ENCODE measurements at places on chromosomes 6 and 20.
A peak's percentile ranks its signal among the peaks of the same experiment; 100 is the strongest.

DNA sequence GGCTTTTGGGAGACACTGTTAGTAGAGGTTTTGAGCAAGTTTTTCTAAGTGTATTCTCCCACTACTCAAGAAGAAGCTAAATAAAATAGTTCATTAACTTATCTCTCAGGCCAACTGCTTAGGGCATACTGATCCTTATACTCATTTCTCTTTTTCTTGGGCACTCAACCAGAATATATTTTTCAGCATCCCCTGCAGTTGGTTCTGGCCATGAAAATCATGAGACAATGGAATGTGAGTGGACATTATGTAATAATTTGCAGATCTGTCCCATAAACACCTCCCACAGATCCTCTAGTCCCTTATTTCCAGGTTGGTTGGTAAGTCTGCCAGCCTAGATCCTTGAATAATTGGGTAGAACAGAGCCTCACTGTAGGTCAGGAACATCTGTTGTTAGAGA is 136.7 kb downstream of the AIG1 start:
- no peak for DNase-seq

DNA sequence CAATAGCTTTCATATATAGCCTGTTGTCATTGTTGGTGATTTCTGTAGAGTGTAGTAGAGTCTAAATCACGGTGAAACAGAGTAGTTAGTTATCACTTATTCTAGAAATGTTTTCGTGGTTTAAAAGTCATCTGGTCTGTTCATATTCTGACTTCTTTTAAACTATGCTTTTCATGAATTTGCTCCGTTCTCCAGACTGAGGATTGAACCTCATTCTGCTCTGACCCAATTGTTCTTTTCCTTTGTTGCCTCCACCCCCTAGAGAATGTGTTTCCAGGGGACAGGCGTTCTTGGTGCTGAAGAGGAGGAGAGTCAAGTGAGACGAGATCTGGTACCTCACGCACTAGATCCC is 748 bp upstream of the ZNF292 start:
- no peak for DNase-seq

- no peak for DNase-seq
These were observed 452.1 kb downstream of the GRIK2 start for GRCh38 chr6:101845621-101846020.

GRCh38 chr6:119250036-119250435 is 99.5 kb downstream of the MAN1A1 start:
- no peak for DNase-seq

GRCh38 chr6:16747232-16748024 is 13.8 kb downstream of the ATXN1 start:
- no peak for DNase-seq

DNA sequence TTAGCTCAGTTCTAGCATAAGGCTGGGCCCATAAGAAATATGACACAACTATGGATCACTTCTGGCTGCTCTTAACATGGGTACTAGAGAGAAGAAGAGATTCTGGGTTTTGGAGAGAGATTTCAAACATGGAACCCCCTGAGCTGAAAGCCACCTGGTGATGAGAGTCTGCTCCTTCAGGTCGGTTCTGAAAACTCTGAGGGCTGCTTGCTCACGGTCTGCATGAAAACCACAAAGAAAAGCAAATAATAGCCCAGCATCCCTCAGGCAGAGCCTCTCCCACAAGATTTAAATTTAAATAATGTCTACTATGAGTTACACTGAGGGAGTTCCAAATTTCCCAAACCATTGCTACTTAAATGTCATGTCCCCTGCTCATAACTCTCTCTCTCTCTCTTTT is 301.5 kb downstream of the BMP7 start:
- no peak for DNase-seq

GRCh38 chr6:87431263-87431662 is 23.5 kb downstream of the CFAP206 start:
- peak; percentile 4 for DNase-seq

- no peak for DNase-seq
These were observed 719.7 kb upstream of the MARCKS start for GRCh38 chr6:113137426-113137825.

- DNase-seq, result no peak
These were observed 285.7 kb upstream of the PREP start for GRCh38 chr6:105688573-105688972.

- peak; percentile 26 for DNase-seq
These were observed 88.2 kb downstream of the ZFP64 start for GRCh38 chr20:52103335-52103912.

DNA sequence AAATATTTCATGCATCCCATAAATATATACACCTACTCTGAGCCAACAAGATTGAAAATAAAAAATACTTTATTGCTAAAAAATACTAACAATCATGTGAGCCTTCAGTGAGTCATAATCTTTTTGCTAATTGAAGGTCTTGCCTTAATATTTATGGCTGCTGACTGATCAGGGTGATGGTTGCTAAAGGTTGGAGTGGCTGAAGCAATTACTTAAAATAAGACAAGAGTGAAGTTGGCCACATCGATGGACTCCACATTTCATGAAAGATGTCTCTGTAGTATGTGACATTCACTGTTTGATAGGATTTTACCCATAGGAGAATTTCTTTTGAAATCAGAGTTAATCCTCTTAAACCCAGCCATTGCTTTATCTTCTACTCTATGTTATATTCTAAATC is 11.1 kb downstream of the TRDN start:
- DNase-seq, result no peak

GRCh38 chr6:131103296-131103695 is 32.0 kb upstream of the AKAP7 start:
- DNase-seq, result peak; percentile 89

GRCh38 chr20:15411781-15412180 is 1074.4 kb upstream of the FLRT3 start:
- DNase-seq, result no peak

DNA sequence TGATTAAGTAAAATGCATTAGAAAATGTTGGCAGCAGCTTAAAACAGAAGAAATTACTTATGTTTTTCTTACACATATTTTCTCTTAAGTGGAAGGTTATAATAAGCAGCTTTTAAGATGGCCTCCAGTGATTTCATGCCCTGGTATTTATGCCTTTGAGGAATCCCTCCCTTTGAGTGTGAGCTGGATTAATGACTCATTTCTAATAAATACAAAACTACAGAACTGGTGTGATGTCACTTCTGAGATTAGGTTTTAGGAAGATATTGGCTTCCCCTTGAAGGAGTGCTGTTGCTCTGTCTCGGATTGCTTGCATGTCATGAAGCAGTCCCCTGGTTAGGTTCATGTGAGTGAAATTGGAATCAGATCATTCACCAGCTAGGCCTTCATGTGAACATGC is 143.2 kb upstream of the EPHA7 start:
- DNase-seq, result peak; percentile 70

DNA sequence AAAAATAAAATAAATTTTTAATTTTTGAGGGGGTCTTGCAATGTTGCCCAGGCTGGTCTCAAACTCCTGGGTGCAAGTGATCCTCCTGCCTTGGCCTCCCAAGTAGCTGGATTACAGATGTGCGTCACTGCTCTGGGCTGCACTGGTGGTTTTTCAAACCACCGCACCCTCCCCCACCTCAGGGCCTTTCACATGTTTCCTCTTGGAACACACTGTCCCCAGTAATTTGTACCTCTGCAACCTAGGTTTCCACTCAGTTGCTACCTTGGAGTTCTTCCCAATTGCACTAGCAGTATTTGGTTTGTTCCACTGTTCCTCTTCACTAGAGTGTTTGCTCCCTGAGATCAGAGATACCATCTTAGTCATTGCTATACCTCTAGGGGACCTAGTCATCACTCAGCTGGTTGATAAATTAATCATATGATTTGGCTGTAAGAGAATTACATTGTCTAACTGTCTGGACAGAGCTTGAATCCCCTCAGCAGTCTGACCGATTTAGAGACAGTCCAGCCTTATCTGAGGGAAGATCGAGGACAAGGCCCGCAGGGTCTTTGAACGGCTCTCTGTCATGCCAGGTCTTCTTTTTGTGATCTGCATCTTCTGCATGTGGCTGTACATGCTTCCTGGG is 32.0 kb downstream of the CEP43 start:
- DNase-seq, result no peak

GRCh38 chr20:62692176-62692575 is 16.5 kb upstream of the NTSR1 start:
- DNase-seq, result no peak

- DNase-seq, result peak; percentile 38
These were observed 945 bp downstream of the PHF10 start for GRCh38 chr6:169723200-169723909.

- DNase-seq, result no peak
These were observed 537.9 kb upstream of the GJE1 start for GRCh38 chr6:141594874-141595273.

DNA sequence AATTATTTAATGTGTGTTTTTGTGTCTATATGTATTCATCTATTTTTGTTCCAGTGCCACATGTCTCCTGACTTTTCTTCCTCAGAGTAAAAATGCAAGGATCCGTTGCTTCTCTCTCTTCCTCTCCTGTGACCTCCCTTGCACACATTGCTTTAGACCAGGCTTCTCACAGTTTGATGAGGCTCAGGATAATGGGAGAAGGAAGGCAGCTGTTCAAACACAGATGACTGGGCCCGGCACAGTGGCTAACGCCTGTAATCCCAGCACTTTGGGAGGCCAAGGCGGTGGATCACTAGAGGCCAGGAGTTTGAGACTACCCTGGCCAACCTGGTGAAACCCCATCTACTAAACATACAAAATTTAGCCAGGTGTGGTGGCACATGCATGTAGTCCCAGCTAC is 241.9 kb downstream of the SAMD5 start:
- no peak for DNase-seq
